Suprapubic skin (tissue), 4 donors: ENCODE measurements at places on chromosomes 7 and 10.
A peak's percentile ranks its signal among the peaks of the same experiment; 100 is the strongest.

- DNase-seq = no peak
Observed at GRCh38 chr7:11355399-11356005, 381.8 kb downstream of the PHF14 start.

DNA sequence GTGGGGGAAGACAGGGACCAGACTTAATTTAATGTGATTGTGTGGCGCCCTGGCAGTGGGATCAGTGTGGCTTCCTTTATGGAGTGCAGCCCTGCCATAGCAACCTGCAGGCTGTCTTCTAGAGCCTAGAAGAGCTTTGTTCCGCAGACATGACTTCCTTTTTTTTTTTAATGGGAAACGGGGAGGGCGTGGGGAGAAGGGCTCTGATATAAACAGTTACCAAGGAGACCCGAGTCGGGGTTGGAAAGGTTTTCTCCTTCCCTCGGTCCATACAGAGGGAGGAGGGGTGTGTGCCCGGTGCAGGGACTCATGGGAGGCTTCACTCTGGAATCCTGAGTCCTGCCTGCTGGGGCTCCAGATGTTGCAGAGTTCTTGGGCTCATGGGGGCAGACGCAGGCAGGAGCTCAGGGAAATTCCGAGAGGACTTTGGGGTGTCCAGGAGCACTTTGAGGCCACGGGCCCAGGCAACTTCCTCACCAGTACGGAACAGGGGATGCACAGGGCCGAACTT lies 26.9 kb downstream of the TMEM120A start:
- peak; percentile 80 for DNase-seq

GRCh38 chr7:91165006-91165845 lies 99.0 kb upstream of the FZD1 start:
- no peak for DNase-seq

DNA sequence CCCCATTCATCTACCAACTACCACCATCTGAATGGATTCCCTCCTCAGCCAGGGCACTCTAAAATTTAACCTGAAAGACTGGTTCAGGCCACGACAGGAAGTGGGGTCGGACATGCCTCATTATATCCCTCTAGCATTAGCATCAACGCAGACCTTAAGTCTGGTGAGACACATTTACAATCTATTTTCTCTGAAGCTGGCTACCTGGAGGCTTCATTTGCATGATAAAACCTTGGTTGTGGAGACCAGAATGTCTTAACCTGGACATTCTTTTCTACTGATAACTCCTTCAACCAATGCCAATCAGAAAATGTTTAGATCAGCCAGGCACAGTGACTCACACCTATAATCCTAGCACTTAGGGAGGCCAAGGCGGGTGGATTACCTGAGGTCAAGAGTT lies 42.3 kb downstream of the SVOPL start:
- DNase-seq = no peak

- no peak for DNase-seq
Observed at GRCh38 chr7:152869041-152869676, 109.6 kb downstream of the ACTR3B start.

DNA sequence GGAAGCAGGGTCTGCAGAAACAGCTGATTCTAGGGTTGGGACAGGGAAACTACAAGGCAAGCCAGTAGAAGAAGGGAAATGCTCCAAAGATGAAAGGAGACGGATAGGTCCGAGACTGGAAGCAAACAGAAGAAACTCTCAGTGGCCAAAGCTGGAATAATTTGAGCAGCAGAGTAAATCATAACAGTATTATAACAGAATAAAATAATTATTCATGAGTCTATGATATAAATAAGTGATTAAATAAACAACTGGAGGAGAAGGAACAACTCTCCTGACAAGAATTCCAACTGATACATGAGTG lies 27.6 kb downstream of the EZH2 start:
- no peak for DNase-seq

DNA sequence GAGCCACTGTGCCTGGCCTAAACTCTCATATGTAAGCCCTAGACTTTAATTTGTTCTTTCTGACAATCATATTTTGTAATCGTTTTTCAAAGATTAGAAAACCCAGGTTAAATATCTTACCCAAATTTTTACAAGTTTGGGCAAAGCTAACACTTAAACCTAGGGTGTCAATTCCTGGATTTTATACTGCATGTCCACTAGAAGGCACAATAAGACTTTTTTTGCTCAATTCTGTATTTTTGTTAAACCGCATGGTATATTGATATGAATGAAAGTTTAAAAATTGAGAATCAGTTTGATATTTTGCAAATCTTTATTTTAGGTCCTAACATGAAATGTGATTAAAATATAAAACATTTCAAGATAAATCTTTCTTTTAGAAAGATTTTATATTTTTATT lies 29.3 kb downstream of the DYNC2I1 start:
- no peak for DNase-seq

DNA sequence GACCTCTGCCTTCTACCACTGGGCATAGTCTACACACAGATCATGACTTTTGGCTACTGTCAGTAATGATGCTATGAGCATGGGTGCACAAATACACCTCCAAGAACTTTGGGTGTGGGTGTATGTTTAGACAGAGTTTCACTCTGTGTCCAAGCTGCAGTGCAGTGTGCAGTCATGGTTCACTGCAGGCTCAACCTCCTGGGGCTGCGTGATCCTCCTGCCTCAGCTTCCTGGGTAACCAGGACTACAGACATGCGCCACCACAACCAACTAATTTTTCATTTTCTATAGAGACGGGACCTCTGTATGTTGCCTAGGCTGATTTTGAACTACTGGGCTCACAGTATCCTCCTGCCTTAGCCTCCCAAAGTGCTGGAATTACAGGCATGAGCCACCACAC lies 194.4 kb downstream of the NSUN6 start:
- no peak for DNase-seq

- no peak for DNase-seq
Observed at GRCh38 chr7:90401989-90402388, 1.3 kb upstream of the CLDN12 start.

DNA sequence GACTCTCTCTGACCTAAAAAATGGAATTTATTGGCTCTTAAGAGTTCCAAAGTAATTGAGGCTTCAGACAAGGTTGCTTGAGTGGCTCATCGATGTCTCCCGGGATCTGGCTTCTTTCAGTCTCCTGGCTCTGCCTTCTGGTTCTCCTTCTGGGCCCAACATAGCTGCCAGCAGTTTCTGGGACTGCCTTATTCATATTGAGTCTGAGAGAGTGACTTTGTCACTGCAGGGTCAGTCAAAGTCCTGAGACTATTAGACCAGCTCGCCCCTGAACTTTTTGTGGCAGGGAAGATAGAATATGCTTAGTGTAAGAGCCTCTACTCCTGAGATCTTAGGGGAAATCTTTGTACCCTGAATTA lies 94.0 kb downstream of the MMRN2 start:
- no peak for DNase-seq

GRCh38 chr7:96410126-96410839 lies 88.4 kb upstream of the SLC25A13 start:
- no peak for DNase-seq

GRCh38 chr10:129621062-129621461 lies 154.0 kb downstream of the MGMT start:
- no peak for DNase-seq

DNA sequence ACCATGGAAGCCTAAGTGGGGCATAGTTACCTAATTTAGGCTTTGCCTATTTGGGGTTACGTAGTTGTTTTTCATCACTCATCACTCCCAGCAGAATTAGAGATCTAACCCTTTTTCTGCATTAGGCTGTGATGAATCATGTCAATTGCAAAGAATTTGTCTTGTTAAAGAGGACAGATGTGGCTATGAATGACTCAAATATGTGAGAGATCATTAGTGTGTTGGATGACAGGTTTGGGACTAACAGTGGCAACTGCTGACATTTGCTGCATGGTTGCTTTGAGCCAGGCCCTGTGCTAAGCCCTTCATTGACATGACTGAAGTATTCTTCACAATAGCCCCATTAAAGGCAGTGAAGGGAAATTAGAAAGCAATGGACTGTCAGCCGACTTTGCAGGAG lies 83.4 kb upstream of the BMPER start:
- no peak for DNase-seq

DNA sequence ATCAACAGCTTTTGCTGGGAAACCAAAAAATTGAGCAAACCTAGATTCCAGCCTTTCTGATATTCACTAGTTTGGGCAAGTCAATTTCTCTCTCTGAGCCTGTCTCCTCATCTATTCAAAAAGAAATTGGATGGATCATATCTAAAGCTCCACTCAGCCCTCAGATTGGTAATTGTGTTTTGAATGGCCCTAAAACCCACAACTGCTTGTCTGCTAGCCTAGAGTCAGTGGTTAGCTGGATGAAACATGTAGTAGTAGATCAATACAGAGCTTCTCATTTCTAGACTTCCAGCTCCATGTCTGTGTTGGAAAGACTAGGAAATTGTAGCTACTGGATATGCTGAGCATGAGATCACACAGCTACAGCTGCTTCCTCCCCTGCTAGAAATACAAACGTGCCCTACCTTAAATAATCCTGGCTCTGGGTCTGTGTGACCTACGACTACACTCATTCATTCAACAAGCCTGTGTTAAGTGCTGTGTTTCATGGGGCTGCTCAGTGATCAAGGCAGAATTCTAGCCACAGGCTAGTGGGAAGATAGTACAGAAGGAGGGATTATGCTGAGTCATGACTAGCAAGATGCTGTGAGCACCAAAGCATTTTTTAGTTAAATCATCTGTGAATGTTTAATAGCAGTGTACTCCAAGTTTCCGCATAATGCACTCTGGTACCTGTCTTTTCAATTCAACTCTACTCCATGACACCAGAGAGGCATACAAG lies 15.7 kb downstream of the DNTT start:
- DNase-seq = no peak

DNA sequence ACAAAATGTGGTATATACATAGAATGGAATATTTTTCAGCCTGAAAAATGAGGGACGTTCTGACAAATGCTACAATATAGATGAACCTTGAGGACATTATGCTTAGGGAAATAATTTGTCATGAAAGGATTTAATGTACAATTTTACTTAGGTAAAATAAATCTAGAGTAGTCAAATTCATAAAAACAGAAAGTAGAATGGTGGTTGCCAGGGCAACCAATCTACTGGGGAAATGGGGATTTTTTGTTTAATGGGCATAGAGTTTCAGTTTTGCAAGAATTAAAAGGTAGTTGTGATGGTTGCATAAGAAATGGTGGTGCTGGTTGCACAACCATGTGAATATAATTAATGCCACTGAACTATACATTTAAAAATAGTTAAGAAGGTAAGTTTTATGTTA lies 296.0 kb upstream of the SP4 start:
- no peak for DNase-seq

- DNase-seq = no peak
Observed at GRCh38 chr7:156667110-156667426, 26.5 kb downstream of the RNF32 start.

DNA sequence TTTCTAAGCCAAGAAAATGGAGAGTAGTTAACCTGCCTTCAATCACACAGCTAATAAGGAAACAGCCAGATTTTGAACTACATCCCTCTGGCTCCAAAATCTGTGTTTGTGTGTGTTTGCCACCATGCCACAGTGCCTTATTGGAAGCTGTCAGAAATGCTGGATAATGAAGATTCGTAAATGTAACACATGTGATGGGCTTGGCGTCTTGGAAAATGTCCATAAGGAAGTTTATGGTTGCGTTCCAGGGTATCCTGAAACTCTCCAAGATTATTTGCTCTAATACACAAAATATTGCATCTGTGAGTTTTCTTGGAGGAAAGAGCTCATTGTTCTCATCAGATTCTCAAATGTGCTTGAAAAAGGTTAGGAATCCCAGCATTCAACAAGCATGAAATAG lies 22.7 kb downstream of the MYOF start:
- no peak for DNase-seq

DNA sequence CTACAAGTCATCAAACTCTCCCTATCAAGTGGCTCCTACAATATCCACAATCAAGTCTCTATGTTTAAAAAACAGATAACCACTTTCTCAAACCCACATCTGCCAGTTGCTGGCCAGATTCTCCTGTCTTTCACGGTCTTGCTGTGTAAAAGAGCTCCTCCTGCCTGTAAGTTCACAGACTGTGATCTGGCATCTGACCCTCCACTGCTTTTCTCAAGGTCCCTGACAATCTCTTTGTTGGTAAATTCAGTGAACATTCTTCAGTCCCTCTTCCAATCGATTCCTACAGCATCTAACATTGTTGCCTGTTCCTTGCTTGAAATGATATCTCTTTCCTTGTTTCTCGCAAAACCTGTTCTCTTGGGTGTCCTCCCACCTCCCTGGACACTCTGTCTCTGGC lies 18.5 kb upstream of the LMOD2 start:
- no peak for DNase-seq

- DNase-seq = no peak
Observed at GRCh38 chr10:77308084-77308732, 329.4 kb downstream of the KCNMA1 start.

- no peak for DNase-seq
Observed at GRCh38 chr10:67171970-67172369, 246.1 kb downstream of the LRRTM3 start.
